Activated CD8-positive, alpha-beta memory T cell treated with anti-CD3 and anti-CD28 coated beads for 4 hours (primary cell): ENCODE measurements at places on chromosomes 12 and 14.

DNA sequence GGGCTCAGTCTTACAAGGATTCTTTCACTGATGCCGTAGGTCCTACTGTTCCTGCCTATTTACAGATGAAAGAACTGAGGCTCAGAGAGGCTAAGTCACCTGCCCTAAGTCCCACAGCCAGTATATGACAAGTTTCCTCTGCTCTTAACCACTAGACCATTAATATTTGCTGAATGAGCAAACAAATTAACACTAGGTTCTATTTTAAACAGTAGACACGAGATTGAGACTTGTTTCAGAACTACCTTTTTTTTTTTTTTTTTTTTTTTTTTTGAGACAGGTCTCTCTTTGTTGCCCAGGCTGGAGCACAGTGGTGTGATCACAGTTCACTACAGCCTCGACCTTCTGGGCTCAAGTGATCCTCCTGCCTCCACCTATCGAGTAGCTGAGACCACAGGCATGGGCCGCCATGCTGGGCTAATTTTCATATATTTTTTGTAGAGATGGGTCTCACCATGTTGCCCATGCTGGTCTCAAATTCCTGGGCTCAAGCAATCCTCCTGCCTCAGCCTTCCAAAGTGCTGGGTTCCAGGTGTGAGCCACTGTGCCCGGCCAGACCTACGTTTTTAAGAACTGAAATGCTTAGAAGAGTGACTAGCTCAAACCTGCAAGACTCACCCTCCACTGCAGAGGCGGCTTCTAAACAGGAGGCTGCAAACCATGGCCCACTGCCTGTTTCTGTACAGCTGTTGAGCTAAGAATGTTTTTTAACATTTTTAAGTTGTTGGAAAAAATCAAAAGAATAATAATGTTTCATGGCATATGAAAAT is 12.9 kb downstream of the SYNE3 start:
- DNase-seq = no peak

DNA sequence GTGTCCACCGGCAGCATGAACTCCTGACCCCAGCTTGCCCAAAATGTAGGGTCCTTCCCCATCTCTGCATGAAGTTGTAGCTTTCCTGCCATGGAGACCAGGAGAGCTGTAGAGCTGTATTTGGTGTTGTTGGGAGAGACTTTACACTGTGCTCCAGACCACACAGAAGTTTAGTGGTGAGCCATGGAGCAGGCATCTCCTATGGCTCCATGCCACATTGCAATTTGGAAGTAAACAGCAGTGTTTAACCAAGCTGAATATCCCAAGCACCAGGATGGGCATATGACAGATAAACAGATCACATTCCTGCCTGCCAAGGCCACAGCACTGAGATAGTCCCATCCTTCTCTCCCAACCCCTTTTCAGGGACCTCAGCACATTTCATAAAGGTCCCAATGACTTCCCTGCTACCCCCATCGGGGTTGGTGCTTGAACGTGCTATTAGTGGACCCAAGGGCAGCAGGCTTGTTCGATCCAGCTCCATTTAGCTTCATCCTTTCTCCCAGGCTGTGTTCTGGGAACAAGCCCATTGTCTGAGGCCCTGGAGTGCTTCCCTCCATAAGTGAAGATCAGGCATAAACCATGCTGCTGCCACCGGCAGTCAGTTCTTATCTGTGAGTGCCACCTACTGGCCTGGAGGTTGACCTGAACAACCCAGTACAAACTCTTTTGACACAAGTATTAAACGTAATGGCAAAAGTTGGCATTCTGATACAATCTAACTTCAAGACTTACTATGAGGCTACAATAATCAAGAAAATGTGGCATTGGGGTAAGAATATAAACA is 172.3 kb upstream of the ATXN7L3B start:
- no peak for DNase-seq

DNA sequence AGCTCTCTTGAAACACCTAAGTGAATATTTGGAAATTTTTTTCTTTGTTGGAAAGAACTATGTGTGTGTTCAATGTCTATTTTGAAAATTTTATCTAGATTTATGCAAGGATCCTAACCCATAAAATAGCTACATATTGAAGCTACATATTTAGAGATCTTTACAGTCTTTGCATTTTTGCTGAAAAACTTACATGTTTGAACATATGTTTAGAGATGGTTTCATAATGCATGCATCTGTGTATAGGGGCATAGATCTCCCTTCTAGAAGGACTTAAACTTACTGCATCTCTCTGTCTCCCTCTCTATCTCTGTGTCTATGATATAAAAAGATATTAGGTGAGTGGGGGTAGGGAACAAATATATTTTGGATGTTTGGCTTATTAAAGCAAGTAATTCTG is 8.2 kb upstream of the HOXC4 start:
- no peak for DNase-seq

DNA sequence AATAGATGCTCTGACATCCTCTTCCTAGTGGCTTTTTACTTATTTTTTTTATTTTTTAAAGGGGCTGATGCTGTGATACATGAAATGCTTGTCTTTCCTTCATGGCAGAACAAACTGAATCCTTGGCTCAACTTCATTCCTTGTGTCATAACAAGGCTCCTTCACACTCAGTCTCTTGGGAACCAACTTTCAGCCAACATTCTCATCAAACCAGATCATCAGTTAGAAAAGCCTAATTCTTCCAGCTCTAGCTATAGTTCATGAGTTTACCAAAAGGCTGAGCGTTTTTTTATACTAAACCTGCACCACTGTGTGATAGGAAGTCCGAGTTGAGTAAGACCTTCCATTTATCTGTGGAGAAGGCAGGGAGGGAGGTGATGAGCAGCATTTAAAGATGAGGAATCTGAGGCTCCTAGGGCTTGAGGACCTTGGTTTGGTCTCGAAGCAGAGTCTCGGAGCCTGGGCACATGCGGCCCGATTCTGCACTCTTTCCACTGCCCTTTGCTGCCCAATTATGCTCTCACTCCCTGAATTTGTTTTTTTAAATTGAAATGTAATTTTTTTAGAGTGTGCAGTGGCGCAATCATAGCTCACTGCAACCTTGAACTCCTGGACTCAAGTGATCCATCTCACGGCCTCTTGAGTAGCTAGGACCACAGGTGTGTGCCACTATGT is 8.2 kb downstream of the GPRC5D start:
- no peak for DNase-seq

- DNase-seq = no peak
Observed at GRCh38 chr12:9867531-9867930, 1.6 kb downstream of the CLEC2B start.

- no peak for DNase-seq
Observed at GRCh38 chr12:31685801-31686200, 26.3 kb downstream of the ETFBKMT start.

DNA sequence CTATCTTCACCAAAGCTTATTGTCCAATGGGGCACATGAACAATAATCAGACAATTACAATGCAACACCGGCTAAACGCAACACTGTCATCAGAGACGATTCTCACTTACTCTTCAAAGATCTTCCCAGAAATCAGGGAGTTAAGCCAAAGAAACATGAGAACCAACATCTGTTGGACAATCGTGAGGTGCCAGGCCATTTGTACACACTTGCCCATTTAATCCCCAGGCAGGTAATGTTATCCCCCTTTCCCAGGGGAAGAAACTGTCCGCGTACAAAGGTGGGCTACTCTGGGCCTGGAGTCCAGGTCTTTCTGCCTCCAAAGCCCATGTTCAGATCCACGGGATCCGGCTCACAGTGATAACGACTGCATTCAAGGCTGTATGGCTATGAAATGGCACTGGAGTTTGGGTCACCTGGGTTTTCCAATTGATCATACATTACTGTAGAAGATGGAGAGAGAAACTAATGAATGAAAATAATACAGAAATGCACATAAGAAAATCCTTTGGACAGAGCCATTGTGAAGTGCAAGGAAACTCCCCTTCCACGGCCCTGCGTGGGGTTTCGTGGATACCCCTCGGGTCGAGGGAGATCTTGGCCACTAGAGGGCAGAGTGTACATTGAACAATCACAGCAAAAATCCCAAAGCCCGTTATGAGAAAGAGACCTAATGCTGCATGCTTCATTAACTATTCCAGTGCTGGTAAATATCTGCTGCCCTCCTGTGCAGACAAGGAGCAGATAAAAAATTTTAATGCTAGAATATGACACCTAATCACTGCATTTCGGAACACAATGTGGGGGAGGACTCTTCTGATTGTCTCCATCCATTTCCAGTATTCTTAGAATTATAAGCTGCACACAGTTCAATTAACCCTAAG is 111.4 kb downstream of the EGLN3 start:
- peak; percentile 17 for DNase-seq

GRCh38 chr14:32186248-32186647 is 15.6 kb upstream of the RNU6-7 start:
- DNase-seq = no peak

- no peak for DNase-seq
Observed at GRCh38 chr14:78316786-78317185, 146.6 kb downstream of the NRXN3 start.

DNA sequence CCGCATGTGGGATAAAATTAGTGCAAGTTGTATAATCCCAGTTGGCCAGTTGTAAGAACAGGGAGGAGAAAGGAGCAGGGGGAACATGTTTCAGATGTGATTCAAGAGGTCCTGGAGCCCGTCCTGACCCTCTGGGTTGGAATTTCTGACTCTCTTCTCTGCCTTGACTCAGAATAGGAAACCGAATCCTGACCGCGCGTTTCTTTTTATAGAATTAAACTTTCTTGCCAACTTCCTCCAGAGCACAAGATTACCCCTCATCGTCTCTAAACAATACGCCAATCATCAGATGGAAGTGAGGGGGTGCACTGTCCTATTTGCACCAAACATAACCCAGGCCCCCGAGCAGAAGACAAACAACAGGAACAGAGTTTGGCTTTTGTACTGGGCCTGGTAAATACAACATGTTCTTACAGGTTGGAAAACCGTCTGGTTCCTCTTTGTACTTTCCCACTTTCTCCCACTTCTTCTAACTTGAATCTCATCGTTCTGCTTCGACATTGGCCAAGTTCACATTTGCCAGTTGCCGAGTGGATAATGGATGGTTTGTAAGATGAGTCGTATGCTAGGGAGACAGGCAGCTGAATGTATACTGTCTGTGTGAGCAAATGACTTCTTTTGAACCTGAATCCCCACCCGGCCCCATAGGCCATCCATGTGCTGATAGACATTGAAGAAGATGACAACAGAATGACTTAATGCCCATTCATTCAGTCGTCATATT is 42.6 kb upstream of the MED13L start:
- no peak for DNase-seq

DNA sequence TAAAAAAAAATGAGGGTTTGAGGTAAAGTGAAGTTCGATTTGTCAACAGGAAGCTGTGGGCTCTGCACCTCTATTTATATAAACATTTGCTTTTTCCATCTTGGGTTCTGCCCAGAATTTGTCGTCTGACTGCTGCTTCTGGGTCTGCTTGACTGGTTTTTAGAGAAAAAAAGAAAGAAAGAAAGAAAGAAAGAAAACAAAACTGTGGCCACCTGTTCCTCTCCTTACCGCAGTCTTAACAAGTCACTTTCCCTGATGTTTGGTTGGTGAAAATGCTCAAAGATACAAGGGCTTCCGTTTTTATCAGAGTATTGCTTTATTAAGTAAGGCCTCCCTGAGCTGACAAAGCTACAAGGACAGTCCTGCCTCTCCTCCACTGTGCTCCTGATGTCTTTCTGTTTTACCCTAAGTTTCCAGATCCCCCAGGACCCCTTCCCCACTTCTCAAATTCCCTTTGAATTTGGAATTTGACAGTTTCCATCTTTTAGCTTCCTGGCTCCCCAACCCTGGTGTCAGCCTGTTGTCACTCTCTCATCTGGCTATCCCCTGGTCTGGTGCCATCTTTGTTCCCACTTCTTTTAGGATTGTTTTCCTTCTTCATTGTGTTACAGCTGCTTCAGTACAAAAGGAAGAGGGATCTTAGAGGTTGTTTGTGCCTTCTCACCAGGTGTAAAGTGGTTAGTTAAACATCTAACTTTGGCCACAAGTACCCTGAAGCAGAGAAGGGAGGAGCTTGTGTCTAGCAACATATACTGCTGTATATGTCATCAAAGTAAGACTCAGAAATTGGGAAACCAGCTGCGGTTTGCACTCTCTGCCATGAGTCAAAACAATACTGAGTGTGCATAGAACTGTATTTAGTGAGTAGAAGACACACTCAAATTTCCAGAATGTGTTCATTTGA is 18.0 kb downstream of the MFAP5 start:
- peak; percentile 37 for DNase-seq

DNA sequence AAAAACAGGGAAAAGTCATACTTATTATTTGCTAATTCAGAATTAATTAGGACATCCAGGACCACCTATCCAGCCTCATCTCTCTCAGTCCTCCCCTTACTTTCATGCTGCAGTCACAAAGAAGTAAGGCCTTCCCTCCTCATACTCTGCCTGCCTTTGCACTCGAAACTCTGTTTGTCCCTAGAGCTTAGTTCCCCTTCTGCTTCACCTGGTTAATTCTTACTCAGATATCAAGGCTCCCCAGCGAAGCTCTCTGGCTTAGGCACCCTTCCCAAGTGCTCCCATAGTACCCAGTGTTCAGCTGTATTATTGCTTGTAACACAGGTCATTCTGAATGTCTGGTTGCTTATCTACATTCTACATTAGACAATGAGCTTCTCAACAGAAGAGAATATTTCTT is 81.3 kb downstream of the ERGIC2 start:
- no peak for DNase-seq

GRCh38 chr14:80390906-80391305 is 179.6 kb upstream of the DIO2 start:
- no peak for DNase-seq

DNA sequence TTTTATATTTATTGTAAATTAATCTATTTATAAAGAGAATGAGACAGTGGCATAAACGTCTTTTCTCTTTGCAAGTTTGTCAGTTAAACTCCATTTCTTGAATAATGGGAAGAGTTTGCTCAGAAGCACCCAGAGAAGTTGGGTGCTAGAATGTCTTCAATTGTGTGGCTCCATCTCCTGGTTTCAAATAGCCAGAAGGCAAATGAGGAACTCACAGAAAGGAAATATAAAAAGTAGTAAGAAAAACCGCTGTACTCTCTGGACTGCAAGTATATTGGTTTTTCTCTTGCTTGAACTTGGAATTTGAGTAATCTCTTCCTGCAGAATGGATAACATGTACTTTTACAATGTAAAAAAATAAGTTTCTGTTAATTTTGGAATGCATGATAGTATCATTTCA is 217.5 kb downstream of the DPY19L2 start:
- DNase-seq = no peak

GRCh38 chr12:1630133-1630826 is 1.2 kb downstream of the WNT5B start:
- no peak for DNase-seq

DNA sequence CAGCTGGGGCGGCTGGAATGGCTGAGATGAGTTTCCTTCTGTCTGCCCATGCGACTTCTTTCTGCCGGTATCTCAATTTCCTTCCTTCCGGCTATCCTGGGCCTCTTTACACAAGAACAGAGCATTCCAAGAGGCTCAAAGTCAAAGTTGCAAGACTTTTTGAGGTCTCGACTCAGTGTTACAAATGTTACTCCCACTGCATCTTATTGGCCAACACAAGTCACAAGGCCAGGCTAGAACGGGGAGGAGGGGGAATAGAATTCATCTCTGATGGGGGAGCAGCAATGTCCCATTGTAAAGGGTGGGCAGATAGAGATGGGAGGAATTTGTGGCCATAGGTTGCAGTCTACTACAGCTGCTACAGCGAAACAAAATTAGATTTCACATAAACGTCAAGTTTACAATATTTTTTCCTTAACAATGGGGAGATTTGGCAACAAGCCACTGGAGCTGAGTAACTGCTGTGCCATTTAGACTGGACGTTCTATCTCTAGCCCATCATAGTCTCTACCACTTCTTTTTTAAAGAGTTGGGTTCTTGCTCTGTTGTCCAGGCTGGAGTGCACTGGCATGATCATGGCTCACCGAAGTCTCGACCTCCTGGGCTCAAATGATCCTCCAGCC is 9.5 kb upstream of the NYNRIN start:
- DNase-seq = no peak

GRCh38 chr14:50569714-50570274 is 9.8 kb downstream of the ATL1 start:
- DNase-seq = no peak
